ENCODE measurements at places on chromosomes 6 and 20.

- DNase-seq = no peak
Measured at GRCh38 chr6:28137505-28137981, 4.1 kb upstream of the ZKSCAN8 start.

- no peak for DNase-seq
Measured at GRCh38 chr6:62614442-62614841, 328.4 kb upstream of the KHDRBS2 start.

- DNase-seq = peak; percentile 89
Measured at GRCh38 chr6:4291453-4292403, 156.4 kb upstream of the ECI2 start.

- no peak for DNase-seq
Measured at GRCh38 chr6:106182455-106182854, 96.3 kb downstream of the PRDM1 start.

- DNase-seq = peak; percentile 54
Measured at GRCh38 chr6:110191477-110191876, 11.2 kb downstream of the CDC40 start.

DNA sequence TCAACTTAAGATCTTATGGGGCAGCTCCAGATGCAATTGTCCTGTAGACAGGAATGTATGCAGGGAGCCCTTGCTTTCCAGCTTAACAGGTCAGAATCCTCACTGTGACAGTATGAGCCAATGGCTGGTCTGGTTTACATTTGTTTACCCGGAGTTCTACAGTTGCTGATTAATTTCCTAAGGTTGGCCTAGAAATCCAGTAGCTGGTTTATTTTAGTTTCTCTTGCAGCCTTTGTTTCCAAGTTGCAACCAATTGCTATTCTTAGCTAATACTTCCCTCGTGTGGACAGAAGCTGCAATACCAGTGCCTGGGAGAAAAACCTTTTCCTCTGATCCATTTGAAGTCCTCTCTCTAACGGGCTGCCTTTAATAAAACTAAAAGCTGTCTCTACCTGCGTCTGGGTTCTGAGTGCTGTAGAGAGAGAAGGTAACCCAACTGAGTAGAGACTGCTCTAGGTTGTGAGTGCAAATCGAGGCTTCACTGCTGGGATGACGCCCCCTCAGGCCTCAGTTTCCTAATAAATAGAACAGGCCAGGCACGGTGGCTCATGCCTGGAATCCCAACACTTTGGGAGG, 45.9 kb downstream of the ZNF217 start:
- peak; percentile 68 for DNase-seq

DNA sequence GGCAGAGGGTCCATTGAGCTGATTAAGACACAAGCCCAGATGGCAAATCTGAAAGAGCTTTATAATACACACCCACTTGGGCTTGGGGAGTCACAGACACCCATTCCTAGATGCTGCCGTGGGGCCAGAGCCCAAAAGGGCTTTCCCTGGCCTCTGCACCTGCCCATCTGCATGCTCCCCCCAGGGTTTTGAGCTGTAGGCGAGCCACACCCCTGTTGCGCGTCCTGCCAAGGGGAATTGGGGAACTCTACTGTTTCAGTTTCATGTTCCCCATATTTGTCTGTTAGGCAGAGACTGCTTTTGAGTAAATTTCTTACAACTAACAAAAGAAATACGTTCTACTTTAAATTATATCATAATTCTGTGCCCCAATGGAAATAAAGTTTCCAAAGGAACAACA, 52.9 kb upstream of the FNDC1 start:
- no peak for DNase-seq

DNA sequence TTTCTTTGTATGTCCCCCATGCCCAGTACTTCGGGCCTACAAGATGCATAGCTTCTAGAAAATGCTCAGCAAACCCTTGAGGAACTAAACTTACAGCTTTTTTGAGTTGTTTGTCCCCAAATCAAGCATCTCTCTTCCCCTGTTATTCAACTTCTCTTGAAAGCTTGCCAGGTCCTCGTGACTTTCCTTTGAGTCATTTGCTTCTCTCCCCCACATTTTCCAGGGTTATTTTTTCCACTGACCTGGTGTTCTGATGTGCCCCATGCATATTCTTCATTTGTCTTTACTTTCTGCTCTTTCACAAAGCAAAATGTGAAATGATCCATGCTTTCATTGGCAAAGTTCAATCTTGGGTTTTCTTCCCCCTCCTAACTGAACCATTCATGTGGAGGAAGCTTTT, 204.8 kb downstream of the TFAP2A start:
- no peak for DNase-seq

DNA sequence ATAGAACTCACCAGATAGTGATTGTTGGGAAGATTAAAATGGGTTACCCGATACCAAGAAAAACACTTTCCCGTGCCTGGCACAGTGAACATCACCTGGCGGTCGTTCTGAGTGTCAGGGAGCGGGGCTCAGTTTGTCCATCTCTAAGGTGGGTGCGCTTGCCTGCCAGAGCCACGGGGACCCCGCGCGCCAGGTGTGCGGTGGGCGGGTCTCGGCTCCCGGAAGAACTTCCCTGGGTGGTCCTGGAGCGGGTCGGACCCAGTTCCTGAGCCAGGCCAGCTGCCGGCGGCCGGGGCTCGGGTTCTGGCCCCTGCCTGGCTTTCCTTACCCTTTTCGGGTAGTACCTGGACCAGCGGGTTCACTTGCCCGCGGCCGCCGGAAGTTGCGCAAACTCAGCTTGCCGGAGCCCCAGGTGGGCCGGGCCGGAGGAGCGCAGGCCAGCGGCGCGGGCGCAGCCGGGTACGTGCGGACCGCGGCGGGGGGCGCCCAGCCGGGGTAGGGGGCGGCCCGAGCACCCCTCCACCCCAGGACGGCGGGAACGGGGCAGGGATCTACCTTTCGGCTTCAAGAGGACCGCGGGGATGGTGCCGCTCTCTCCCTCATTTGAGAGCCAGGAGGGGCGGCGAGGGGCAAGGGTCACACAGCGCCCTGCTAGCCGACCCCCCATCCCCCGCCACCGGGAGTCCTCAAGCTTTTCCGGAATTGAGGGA, 7.5 kb downstream of the FAM110A start:
- no peak for DNase-seq

- DNase-seq = no peak
Measured at GRCh38 chr20:53879048-53879684, 191.2 kb downstream of the BCAS1 start.

GRCh38 chr20:46562009-46562372, 11.5 kb upstream of the OCSTAMP start:
- DNase-seq = no peak

DNA sequence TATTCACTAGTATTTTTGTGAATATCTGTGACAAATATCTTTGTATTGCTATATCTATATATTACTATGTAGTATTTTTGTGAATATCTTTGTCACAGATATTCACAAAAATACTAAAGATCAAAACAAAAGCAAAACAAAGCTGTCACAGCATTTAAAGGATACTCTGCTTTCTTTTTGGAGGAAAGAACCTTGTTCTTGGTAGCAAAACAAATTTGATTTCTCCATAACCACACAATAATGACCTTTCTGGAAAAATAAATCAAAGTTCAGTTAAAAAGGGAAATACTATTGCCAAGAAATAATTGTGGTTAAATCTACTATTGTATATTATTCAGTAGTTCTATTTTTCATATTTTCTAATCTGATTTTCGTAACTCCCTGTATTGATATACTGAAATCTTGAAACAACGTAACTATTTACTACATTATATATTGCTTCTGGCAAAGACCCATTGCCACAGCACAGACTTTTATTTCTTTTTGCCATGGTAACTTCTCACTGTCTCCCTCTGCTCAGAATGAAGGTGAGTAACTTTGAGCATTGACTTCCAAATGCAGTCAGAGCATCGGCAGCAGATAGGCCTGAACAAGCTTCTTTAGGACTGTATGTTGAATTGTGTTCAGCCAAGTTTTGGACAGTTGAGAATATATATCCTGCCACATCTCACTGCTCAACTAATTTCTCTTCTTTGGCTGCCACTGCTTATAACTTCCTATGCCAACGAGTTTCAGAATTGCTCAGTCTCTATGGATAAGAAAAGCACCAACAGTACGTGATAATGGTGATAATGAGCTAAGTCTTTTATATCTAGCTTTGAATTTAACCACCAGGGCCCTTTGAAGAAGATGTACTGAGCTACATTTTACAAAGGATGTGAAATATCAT, 1097.2 kb upstream of the GJE1 start:
- no peak for DNase-seq

- DNase-seq = no peak
Measured at GRCh38 chr6:80540700-80541099, 434.2 kb downstream of the BCKDHB start.

GRCh38 chr6:114740547-114740946, 397.7 kb upstream of the HS3ST5 start:
- no peak for DNase-seq

DNA sequence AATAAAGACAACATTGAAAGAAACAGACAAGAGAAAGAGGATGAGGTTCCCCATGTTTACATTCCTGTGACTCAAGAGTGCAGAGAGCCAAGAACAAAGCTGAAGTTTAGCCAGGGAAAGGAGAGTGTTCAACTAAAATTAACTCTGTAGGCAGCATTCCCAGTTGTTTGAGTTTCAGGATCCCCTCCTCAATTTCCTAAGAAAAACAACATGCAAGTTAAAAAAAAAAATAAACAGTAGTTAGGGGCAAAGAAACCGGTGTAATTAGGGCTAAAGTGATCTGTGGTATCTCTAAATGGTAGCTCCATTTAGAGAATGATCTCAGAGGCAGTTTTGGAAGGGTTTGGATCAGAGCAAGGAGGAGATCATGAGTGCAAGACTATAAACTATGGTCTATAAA, 30.9 kb upstream of the RAB23 start:
- DNase-seq = no peak

GRCh38 chr6:113870917-113871316, 13.8 kb downstream of the MARCKS start:
- DNase-seq = no peak

DNA sequence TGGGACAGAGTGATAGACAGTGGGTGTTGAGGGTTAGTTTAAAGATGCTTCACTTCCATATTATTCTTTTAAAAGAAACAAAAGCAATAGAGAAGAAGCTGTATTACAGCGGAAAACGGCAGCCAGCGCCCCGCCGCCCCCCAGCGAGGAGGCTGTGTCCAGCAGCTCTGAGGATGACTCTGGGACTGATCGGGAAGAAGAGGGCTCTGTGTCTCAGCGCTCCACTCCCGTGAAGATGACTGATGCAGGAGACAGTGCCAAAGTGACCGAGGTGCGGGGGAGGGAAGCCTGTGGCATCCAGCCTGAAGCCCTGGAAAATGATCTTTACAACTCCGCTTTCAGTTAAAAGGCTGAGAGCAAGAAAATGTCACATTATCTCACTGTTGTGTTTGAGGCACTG, 100.2 kb downstream of the FIG4 start:
- DNase-seq = no peak

DNA sequence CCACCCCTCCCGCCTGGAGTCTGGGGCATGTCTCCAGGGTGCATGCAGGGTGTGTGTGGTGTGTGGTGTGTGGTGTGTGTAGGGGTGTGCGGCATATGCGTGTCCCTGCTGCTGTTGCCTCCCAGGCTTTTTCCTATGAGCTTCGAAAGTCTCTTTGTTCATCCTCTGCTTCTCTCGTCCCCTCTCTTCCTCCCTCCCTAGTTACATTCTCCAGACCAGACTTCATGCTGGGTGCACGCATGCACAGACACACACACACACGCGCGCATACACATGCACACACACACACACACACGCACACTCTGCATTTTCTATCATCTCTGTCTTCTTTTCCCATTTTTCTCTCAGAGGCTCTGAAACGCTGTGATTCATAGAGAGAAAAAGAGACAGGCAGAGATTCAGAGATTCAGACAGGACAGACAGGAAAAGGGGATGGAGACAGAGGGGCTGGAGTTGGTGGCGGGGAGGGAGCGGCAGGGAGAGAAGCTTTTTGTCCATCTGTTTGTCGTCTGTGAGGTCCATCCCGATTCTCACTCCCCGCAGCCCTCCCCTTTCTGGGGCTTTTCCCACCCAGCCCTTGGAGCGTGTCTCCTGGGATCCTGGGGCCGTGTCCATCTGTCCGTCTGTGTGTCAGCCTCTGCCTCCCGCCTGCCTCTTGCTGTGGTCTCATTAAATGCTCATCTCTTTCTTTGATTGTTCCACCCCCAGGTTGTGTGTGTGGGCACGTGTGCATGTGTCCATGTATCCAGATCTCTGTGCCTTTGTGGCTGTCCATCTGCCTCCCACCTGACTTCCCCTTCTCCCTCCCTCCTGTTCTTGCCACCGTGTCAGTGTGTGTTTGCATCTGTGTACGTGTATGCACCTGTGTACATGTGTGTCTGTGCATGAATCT, 62.6 kb downstream of the SRC start:
- DNase-seq = no peak

DNA sequence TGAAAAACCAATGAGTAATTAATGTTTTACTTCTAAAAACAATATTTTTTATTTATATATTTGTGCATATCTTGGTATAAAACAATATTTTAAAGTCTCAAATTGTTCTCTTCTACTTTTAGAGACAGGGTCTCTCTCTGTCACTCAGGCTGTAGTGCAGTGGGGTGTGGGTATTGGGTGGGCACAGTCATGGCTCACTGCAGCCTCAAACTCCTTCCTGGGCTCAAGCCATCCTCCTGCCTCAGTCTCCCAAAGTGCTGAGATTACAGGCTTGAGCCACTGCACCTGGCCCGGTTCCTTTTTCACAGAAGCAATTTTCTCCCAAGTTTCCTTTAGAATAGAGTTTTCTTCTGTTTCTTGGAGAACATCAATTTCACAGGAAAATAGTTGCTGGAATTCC, 102.8 kb downstream of the TMEM242 start:
- no peak for DNase-seq

- DNase-seq = no peak
Measured at GRCh38 chr6:158863646-158864045, 44.5 kb upstream of the EZR start.

DNA sequence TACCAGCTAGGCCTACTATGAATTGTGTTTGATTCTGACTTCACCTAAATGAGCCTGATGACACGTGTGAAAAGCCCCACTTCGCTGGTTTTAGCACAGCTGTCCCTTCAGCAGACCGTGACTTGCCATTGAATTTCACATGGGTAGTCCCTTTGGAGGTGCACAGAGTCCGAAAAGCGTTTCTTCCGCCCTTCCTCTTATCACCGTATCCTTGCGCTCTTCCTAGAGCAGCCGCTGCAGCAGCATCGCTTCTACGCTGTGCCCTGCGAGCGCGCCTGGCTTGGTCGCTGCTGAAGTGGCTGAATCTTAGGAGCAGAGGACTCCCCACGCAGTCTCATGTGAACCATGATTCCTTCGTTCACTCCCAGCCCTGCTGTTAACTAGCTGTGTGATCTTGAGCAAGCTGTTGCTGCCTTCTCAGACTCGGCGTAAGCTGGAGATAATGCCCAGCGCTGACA, 127.0 kb downstream of the PACRG start:
- DNase-seq = no peak
